ENCODE measurements at places on chromosomes 4 and X. TPM values are rescaled to one million over a fixed set of nuclear protein-coding genes. Genes with fewer than 3 reads are reported as not detected.

Gene PRSS48
- not detected for total RNA-seq

DNA sequence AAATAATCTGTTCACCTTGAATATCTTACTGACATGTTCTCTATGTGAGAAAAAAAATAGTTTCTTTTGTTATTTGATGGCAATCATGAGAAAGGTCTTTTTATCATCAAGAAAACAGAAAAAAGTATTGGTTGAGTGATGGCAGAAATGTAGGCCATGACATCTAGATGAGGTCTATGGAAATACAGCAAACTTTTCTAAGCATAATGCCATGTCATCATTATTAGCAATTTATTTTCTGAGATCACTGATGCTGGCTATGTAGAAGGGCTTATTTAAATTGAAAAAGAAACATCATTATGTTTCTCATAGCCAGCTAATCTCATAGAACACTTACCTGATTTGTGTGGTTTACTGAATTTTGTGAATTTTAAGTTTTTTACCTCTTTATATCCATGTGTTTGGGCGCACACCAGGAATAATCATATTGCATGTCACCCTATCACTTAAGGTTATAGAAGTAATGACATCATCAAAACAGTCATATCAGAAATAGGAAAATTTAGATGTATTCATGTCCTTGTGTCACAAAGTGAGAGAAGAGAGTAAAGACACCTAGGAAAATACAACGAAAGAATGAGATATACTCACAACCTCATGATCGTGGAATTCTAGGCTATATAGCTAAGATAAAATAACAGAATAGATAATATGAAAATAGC lies 22.4 kb downstream of the UGT2A3 start:
- no peak for DNase-seq

- no peak for DNase-seq
Observed at GRCh38 chr4:176002007-176002613, 63.5 kb upstream of the WDR17 start.

Gene TLR8
- not detected for total RNA-seq

DNA sequence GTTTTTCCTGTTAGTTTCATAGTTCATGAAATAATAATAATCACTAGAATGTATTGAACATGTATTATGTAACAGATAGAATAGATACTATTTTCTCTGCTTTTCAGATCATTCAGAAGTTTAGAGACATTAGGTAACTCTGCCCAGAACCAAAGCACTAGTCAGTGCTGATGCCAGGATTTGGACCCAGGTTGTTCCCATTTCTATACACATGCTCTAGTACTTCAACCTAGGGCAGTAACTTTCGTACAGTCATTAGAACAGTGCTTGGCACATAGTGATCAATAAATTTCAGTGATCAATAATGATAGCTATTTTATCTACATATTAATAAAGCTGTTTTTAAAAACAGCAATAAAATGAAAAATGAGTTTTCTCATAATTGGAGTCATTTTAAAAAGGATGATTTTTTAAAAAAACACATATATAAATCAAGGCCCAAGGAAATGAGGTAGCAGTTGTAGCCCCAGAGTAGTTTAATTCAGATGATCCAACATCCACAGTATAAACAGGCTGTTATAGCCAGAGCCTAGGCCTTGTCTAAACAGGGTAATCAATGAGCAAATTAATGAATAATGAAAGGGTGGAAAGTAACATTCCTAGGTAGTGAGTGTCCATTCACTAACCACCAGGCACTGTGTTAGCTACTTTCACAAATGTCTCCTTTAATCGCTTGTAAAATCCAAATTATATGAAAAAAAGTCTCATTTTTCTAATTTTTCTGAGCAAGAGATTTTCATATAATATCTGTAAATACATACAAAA lies 25.6 kb downstream of the TXK start:
- no peak for DNase-seq

DNA sequence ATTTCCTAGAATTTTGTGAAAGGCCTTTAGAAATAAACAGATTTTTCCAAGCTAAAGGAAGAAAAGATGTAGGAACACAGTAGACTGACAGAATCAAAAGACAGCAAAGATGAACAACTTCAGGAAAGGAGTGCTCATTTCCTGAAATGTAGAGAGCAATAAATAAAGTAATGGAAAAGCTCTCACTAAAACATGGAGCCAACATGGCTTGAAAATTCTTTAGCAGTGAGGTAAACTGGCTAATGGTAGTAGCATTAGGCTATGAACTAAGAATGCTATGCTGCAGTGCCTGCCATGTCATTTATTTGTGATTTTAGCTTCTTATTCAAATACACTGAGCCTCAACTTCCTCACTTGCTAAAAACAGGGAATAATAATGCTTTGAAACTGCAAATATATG lies 108.7 kb downstream of the IQCM start:
- DNase-seq, result no peak

Gene UCP1
- total RNA-seq, result 0.51 TPM

GRCh38 chr4:156992943-156993342 lies 21.3 kb upstream of the PDGFC start:
- no peak for DNase-seq

Gene HSD17B10
- 137 TPM for total RNA-seq

DNA sequence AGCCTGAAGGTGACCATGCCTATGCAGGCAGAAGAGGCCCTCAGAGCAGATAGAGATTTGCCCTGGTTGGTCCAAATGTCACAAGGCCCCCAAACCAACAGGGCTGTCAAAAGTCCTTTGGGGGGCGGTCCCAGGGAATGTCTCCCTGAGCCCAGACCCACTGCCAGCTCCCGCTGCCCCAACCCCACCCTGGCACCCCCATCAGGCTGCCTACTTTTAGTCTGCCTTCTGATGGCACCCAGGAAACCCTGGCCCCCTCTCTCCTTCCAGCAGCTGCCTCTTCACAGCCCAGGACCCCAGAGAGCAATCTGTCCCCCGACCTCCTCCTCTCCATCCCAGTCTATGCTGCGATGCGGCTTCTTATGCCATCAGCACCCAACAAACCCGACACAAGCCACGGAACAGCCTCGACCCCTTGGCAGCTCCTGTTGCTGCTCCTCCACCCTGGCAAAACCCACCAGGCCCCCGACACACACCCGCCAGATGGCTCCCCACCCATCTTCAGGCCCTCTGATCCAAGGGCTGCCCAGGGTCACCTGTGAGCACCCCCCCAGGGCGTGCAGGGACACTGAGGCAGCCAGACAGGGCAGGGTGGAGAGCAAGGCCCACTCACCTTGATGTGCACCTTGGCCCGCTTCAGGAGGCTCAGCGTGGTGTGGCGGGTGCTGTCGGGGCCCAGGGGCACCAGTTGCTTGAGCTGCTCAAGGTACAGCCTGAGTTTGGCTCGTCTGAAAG lies 9.9 kb downstream of the MXD4 start:
- no peak for DNase-seq

Data from Caco-2 (cell line).